Stimulated activated CD8-positive, alpha-beta memory T cell treated with anti-CD3 and anti-CD28 coated beads, Interleukin-12 subunit alpha, Interleukin-12 subunit beta, amount 100 ng/mL, for 1 hour (primary cell): ENCODE measurements at places on chromosomes 1 and 21.

DNA sequence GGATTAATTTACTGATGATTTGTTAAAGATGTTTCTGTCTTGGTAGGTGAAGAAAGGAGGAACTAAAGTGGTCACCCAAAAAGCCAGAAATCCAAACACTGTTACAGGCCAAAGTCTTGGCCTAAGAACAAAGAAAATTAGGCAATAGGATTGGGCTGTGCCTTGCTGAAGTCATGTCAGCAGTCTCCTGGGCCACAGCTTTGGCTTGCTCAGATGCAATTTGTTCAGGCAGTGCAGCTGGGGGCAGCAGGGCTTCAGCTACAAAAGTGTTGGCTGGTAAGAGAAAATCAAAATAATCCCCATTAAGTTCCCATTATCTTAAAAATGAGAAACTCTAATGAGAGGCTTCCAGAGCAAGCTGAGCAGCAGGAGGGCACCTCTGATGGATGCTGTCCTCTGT lies 14.0 kb upstream of the RAP1A start:
- DNase-seq = no peak

DNA sequence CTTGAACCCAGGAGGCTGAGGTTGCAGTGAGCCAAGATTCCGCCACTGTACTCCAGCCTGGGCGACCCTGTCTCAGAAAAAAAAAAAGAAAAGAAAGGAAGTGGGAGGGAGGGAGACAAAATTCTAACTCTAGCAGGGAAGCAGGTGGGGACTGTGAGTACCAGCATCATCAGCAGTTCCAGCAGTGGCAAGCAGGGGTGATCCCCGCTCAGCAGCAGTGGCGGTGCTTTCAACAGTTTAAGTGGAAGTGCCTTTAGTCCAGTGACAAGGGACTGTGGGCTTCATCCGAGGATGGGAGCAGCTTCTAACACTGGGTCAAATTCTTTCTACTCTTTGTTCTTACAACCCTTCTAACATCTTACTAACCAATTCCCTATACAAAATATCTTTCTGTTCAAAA lies 858.1 kb upstream of the ADAMTS5 start:
- no peak for DNase-seq

GRCh38 chr21:41769933-41770332 lies 3.1 kb upstream of the RIPK4 start:
- DNase-seq = no peak

DNA sequence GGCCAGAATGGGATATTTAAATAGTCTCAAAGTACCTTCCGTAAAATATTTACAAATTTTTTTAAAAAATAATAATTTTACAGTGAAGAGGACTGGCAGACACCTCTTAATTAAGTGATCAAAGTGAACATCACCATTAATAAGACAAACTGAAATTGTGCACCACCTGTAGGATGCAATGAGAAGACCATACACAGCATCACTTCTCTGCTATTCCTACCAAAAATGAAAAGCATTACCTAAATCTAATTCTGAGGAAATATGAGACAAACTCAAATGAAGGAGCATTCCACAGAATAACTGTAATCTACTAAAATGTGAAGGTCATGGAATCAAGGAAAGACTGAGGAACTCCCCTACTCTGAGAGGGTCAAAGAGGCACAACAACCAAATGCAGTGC lies 68.2 kb upstream of the PRDX6 start:
- DNase-seq = no peak

- no peak for DNase-seq
Measured at GRCh38 chr1:190011585-190011984, 466.1 kb downstream of the BRINP3 start.

GRCh38 chr1:167654975-167655575 lies 25.0 kb downstream of the RCSD1 start:
- no peak for DNase-seq

DNA sequence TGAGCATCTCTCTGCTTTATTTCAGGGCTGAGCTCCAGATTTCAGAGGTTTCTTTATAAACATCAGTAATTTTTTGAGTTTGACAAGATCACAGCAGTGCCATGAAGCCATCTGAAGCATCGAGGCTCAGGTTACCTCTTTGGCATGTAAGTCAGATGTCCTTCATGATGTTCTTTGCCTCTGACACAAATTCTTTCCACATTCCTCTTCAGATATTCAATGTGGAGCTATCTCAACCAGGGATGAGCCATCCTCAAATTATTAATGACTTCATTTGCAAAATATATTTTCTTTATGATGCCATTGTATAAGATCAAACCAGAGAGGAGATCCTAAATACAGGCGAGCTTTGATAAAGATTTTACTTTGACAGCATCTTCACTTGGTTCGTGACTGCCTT lies 256.7 kb downstream of the COL11A1 start:
- no peak for DNase-seq

DNA sequence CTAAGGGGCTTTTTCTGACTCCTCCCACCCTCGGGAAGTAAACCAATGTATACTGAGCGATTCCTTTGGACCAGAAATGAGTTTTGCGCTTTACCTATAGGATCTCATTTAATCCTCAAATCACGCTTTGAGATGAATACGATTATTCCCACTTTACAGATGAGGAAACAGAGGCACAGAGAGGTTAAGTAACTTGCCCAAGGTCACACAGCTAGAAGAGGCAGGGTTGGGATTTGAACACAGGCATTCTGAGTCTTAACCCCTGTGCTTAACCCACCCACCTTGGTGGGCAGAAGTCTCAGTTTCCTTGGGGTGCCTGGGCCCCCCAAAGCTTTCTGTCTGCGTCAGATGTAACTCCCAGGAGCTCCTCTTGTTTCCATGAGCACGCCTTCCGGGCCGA lies 85.8 kb upstream of the ACTL8 start:
- DNase-seq = no peak

- DNase-seq = no peak
Measured at GRCh38 chr1:62295921-62296491, 23.2 kb downstream of the KANK4 start.

- no peak for DNase-seq
Measured at GRCh38 chr21:33980276-33980916, 64.8 kb upstream of the ATP5PO start.

GRCh38 chr1:104733866-104734265 lies 984.2 kb downstream of the AMY1C start:
- DNase-seq = no peak

- DNase-seq = no peak
Measured at GRCh38 chr1:31736675-31737074, 27.5 kb downstream of the ADGRB2 start.

GRCh38 chr1:84268346-84268745 lies 33.2 kb upstream of the SAMD13 start:
- no peak for DNase-seq

DNA sequence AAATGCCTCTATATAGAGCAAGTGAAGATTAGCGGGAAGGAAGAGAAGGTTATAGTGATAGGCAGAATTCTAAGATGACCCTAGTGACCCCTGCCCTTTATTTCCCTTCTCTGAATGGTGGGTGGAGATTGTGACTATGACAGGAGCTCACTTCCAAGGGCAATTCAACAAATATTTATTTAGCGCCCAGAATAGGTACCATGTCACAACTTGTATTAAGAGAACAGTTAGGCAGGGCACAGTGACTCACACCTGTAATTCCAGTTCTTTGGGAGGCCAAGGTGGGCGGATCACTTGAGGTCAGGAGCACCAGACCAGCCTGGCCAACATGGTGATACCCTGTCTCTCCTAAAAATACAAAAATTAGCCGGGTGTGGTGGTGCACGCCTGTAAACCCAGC lies 236.0 kb upstream of the POGK start:
- DNase-seq = no peak

DNA sequence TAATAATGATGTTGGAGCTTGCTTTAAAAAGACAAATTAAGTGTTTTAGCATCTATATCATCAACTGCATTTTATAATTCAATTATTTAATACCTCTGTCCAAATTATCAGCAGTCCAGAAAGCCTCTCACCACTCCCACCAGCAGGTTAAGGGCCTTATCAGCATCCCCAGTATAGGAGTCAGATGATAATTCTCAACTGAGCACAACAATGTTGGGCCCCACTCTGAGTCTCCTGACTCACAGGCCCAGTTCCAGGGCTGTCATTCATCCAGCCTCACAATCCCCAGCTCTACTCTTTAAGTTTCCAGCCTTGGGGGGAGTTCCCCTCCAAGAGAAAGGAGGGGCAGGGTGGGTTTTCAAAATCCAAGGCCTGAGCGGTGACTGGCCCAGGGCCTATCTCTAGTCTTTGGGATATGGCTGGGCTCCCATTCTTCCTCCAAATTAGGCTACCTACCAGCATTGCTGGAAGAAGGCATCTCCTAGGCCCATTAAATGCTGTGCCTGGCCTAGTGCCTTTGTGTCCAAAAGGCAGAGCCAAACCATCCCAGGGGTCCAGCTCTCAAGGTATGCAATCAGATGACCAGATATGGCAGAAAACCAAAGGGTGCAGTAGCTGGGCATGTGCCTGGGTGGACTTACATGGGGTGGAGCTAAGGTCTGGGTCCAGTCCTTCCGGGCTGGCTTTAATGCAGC lies 134.1 kb downstream of the GLUL start:
- no peak for DNase-seq

DNA sequence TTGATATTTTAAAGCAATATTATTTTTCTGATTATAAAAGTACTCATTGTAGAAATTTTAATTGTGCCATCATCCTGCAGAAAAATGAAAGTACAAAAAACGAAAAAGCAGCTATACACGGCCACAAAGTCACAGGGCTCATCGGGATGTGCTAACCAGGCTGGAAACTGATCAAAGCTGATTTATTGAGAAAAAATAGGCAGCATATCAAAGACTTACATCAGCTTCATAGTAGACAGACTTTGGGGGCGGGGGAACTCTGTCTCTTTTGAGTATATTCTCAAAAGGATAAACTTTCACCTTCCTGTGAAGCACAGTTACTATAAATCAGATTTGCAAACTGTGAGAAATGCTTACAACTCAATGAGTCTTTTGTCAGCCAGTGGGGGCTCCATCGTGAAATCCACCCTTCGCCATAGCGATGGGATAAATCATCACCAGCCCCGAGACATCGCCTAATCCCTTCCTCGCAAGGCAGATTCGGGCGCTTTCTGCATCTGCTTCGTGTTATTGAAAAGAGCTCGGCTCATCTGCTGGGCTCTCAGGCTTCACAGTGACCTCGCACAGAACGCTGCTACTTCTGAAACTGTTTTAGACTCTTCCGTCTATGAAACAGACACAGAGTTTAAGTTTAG lies 69.2 kb upstream of the ERG start:
- no peak for DNase-seq

- DNase-seq = no peak
Measured at GRCh38 chr1:232905331-232906034, 44.9 kb upstream of the NTPCR start.

DNA sequence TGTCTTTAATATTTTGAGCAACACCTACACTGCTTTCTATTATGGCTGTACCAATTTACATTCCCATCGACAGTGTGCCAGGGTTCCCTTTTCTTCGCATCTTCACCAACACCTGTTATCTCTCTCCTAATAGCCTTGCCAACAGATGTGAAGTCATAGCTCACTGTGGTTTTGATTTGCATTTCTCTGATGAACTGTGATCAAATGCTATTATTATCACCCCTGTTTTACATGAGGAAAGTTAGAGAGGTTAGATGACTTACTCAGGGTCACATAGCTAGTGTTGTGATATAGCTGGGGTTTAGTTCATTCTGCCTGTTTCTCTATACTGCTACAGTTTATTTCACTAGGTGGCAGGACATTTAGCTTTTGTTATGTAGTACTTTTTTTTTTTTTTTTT lies 204.1 kb downstream of the FMN2 start:
- DNase-seq = no peak

DNA sequence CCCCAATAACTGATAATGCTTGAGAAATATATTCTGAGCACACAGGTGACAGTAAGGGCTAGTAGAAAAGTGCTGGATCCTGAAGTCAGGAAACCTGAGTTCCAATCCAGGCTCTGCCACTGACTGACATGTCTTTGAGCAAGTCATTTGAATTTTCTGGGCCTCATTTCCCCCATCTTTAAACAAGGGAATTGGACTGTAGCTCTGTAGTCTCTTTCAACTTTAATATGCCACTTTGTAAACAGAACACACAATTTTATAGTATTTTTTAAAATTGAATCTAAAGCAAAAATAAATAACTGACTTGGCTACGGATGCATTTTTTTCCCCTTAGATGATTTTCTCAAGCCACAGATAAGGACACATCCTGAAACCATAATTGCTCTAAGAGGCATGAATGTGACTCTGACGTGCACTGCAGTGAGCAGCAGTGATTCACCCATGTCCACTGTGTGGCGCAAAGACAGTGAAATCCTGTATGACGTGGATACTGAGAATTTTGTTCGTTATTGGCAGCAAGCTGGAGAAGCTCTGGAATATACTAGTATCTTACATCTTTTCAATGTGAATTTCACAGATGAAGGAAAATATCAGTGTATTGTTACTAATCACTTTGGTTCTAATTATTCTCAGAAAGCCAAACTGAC lies 37.0 kb downstream of the LRIG2 start:
- no peak for DNase-seq
